ENCODE measurements at places on chromosomes 3 and 15.

DNA sequence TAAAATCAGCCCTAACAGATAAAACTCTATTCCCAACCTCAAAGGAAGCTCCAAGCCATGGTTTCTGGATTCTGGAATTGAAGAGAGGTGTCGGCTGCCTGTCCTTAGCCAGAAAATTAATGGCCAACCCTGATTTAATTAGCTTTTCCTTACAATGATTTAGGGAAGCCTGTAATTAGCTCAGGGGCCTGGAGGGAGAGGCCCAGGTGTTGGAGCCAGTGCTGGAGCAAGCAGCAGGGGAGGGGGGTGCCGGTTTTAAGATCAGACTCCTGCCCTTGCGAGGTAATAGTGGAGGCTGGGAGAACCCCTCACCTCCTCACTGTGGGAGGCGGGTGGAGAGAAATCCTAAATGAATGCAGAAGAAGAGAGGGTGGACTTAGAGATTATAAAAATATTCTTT lies 14.7 kb upstream of the ATP2B2 start:
- DNase-seq = no peak

DNA sequence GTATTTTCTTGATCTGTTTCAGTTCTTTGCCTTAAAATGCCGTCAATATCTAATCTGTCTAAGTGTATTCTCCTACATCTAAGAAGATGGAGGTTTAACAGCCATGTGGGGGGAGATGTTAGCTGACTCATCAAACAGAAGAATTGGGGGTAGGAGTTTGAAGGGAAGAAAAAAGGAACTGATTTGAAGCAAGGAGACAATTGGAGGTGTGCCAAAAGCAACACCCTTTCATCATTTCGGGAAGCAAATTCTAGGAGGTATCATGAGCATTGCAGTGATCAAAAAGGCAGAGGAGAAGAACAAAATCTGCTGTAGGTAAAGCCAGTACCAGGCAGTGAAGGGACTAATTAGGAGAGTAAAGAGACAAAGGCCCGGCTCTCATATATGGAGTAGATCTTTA lies 337.3 kb upstream of the TBC1D5 start:
- DNase-seq = no peak

DNA sequence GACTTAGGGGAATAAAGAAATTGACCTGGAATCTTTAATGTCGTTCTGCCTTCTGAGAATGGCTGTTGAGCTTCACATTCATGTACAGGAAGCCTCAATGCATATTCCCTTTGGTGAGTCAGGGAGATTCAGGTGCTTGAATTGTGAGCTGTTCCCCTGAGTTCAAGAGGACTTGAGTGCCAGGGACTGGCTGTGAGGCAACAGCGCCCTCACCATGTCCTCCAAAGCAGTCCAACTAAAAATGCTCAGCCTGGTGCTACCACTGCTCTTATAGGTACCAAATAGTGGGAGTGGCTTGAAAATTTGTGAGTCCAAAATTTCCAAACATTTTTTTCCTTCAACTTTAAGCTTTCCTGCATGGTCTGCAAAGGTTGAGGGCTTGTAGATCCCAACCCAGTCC lies 54.1 kb downstream of the LEO1 start:
- no peak for DNase-seq

DNA sequence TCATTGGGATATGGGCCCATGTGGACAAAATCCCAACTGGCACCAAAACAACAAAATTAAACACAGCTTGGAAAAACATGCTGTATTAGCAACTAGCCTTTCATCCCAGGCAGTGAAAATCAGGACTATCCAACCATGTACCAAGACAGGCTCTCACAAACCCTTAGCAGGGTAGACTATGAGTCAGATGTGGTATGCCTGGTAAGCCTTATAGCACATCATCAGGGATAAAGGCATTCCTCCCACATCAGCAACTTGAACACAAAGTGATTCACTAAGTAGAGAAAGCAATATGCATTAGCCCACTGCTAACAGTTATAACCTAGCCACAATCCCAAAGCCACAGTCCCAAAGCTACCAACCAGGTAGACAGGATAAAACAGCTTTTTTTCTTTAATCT lies 8.0 kb downstream of the CEP152 start:
- no peak for DNase-seq

GRCh38 chr15:101355678-101356464 lies 60.8 kb upstream of the SNRPA1 start:
- no peak for DNase-seq
